Activated CD4-positive, alpha-beta T cell treated with anti-CD3 and anti-CD28 coated beads, Interleukin-10, Interleukin-2, amounts not matched to agents 100 ng/mL and 50 ng/mL, durations not matched to agents 16 hours and 8 hours (primary cell): ENCODE measurements at places on chromosomes 11 and 22.
A peak's percentile ranks its signal among the peaks of the same experiment; 100 is the strongest.

- no peak for DNase-seq
These were observed 76.8 kb upstream of the VPREB1 start for GRCh38 chr22:22167791-22168189.

DNA sequence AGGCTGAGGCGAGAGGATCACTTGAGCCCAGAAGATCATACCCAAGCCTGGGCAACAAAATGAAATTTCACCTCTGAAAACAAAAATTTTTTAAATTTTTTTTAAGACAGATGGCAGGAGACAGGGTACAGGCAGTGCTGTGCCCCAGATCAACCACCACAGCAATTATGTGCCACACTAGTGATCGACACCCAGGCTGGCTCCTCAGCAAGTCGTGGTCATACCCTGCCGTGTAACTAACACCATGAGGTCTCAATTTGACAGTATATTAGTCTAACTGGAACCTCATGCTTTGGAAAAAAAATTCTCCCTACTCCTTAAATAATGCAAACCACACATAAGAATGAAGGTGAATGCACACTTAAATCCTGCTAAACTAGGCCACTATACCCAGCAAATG is 8.3 kb downstream of the SF3A1 start:
- peak; percentile 62 for DNase-seq

DNA sequence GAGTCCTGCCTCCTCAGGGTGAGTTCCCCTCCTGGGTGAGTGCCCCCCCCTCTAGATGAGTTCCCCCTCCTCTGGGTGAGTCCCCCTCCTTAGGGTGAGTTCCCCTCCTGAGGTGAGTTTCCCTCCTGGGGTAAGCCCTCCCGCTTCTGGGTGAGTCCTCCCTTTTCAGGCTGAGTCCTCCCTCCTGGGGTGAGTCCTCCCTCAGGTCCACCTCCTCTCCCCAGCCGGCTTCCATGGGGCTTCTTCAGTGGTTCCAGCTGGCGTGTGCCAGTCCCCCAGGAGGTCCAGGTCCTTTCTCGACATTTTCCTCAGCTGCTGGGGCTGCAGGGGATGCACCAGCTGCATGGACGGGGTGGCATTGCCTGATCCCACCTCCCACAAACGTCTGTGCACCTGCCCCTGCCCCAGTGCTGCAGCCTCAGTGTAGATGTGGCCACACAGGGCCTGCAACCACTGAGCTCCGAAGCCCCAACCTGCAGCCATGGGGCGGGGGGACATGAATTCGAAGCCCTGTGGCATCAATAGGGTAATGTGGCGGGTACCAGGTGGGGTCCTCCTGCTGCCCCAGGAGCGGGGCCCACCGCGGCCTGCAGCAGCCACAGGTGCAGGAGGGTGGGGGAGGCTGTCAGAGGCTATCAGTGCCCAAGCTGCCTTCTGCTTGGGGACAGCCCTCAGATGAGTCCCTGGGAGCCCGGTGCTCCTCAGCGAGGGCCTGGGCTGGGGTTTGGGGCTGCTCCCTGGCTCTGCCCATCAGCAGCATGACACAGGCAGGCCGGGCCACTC is 101.3 kb upstream of the FGF3 start:
- no peak for DNase-seq

GRCh38 chr11:65915101-65915820 is 3.6 kb downstream of the C11orf68 start:
- DNase-seq, result no peak

GRCh38 chr11:8732324-8732670 is 49.7 kb downstream of the RPL27A start:
- DNase-seq, result no peak

DNA sequence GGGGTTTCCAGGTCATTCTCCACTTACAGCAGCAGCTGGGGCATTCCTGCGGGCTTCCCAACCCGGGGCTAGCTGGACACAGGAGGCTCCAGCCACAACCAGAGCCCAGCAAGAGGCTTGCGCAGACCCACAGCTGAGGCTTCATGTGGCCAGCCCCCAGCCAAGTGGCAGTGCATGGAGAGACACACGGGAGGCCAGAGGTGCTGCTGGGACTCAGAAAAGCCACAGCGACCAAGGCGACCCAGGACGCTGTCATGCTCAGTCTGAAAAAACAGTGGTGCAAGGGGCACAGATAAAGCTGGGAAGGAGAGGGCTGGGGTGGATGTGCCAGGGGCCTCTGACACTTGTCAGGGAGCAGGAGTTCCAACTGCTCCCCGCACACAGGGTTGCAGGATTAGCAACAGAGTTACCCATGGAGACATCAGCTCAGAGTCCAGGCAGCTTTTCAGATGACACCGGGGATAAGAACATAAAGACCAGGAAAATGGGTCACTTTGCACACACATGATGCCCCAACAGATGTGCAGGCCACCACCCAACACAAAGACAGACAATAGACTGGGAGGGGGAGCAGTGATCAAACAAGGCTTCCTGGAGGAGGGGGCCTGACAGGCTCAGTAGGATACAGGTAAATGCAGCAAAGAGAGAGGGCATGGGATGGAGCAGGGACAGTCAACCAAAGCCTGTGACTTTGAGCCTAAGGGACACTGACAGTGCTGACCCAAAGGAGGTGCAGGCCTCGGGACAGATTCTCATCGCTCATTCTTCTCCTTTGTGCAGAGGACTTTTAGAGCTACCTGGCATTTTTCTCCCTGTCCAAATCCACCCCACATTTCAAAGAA is 6.9 kb upstream of the NEAT1 start:
- DNase-seq, result no peak

DNA sequence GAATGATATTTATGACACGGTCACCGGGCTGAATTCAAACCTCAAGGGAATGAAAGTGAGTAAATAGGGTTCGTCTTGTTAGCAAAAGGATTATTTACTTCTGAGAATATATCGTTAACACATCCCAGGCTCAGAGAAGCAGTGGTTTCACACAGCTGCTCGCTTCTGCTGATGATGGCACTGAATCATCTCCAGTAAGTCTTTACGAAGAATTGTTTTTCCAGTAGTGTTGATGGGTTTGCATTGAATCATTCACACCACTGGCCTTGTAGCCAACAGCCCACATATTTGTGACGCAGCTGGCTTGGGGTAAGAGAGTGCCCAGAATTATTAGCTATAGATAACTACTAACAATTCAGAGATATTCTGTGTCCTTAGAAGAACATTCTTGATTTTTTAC is 236.3 kb downstream of the CADM1 start:
- peak; percentile 1 for DNase-seq

GRCh38 chr22:21445437-21446127 is 21.6 kb upstream of the TMEM191C start:
- DNase-seq, result no peak

- no peak for DNase-seq
These were observed 9.7 kb upstream of the CENATAC start for GRCh38 chr11:118988280-118988679.

GRCh38 chr11:118652681-118653181 is 26.7 kb downstream of the TREH start:
- no peak for DNase-seq

GRCh38 chr11:36364551-36365325 is 68.7 kb downstream of the PRR5L start:
- DNase-seq, result no peak

DNA sequence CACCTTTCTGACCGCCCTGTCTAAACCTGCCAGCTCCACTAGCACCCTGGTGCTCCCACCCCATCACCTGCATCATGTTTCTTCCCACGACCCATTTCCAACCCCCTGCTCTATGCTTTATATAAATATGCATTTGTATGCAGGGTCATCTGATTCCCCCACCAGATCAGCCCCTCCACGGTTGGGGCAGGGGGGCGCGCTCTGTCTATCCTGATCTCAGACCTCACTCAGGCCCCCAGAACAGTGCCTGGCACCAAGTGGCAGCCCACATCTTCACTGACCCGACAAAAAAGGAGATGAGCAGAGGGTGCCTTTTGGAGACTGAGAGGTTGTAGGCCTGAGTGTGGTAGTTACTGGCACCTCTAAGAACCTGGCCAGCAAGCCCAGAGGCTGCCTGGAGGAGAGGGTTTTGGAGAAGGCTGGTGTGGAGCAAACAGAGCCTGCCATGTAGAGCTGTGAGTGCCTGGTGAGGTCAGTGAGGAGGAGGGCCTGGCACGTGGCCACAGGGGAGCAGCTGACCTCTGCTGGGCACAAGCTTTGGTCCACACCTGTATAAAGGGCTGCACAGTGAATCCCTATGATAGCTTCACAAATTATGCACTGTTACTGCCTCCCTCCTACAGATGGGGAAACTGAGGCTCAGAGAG is 86.3 kb upstream of the RTL6 start:
- no peak for DNase-seq

- no peak for DNase-seq
These were observed 14.7 kb upstream of the TAB1 start for GRCh38 chr22:39384750-39385480.

- DNase-seq, result no peak
These were observed 1150.6 kb upstream of the RAG2 start for GRCh38 chr11:37748641-37749040.

GRCh38 chr11:120565466-120566155 is 54.1 kb downstream of the GRIK4 start:
- DNase-seq, result no peak

DNA sequence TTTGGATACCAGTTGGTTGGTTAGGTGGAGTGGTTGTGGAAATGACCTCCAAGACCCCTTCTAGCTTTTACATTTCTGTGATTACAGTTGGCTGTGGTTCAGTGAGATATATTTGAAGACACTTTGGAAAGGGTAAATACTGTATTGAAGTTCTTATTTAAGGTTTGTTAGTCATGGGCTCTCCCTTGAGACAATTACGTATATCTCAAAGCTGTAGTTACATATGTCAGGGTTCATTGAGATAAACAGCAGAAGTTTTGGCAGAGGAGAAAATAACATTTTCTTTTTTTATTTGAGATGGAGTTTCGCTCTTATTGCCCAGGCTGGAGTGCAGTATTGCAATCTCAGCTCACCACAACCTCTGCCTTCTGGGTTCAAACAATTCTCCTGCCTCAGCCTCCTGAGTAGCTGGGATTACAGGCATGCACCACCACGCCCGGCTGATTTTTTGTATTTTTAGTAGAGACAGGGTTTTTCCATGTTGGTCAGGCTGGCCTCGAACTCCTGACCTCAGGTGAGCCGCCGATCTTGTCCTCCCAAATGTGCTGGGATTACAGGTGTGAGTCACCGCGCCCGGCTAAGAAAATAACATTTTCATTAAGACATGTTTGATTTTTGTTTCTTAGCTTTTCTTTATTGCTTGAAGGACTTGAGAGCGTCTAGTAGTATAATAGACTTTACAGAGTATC is 1.9 kb downstream of the RNF121 start:
- no peak for DNase-seq

DNA sequence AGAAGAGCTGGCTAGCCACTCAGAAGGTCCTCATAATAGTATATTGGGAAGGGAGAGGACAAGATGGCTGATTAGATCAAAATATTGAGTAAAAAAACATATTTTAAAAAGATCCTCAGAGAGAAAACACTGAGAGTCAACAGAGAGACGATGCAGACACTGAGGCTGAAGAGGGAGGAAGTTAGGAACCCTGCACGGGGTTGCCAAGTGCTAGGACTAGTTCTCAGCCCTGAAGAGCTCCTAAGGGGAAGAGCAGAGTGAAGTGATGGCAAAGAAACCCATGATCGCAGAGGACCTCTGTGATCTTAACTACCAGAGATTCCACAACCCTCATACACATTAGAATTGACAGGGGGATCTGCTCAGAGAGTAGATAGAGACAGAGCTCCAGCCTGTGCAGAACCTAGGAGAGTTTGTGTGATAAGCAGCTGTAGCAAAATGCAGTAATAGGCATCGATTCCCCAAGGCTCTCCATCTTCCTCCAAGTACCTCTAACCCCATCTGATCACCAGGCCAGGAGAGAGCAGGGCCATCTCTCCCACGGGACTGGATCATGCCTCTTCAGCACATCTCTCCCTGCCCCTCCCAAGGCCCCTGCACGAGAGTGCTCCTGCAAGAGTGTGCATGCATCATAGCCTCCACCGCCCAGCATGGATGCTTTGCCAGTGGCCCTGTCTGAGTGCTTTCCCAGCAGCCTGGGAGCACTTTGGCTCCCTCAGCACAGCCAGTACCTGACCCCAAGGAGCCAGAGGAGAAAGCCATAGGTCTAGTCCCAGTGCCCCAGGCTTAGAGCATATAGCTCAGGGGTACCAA is 41.2 kb upstream of the ARL14EP start:
- DNase-seq, result no peak

DNA sequence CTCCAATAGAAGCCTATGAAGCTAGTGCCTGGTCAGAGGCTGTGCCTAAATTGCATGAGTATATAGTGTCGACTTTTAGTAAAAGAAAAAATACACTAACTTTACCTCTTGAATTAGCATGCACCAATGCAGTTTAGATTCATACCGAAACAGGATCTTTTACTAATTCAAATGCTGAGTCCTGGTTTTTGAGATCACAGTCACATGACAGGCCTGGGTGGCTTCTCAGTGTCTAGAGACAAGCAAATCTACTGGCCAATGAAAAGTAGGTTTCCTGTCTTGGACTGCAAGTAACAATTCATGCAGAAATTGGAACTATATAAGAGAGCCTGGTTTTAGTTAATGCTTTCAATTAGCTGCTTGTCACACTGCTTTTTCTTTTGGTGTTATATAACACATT is 7.2 kb downstream of the ARHGEF12 start:
- peak; percentile 63 for DNase-seq

DNA sequence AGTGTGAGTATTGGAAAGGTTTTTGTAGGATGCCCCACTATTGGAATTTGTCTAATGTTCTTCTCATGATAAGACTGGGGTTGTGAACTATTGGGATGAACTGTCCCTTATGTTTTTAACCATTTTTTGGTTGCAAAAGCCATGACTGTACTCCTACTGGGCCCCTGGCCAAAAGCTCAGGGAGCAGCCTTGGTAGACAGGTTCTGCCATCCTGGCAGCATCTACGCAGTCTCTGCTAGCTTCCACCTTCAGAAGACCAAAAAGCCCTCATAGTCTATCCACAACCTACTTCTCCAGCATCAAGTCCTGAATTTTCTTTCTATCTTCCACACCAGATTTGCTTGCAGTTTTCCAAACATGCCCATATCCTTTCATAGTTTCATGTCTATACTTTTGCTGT is 211.8 kb downstream of the TENM4 start:
- DNase-seq, result no peak

GRCh38 chr11:122584670-122585069 is 70.9 kb upstream of the UBASH3B start:
- no peak for DNase-seq

DNA sequence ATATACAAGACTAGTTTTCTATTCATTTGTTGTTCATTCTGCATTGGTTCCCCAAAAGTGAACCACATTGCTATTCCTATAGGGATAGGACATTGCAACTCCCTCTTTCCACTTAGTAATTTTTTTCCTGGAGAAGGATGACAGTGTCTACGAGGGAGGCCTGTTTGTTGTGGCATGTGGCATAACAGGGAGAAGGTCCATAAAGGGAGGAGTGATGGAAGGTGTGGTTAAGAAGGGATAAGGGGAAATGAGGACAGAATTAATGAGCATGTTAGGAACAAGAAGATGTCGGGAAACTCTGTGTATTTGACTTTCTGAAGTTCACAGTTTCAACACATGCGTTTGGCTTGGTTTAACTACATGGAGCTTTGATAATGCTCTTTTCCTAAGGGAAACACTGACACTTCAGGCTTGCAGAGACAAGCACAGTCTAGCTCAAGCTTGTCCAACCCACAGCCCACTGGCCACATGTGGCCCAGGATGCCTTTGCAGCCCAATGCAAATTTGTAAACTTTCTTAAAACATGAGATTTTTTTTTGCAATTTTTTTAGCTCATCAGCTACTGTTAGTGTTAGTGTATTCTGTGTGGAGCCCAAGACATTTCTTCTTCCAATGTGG is 149.7 kb downstream of the TRPC6 start:
- DNase-seq, result no peak

- no peak for DNase-seq
These were observed 3.7 kb upstream of the APLNR start for GRCh38 chr11:57240757-57241156.

- no peak for DNase-seq
These were observed 333.5 kb upstream of the PITPNB start for GRCh38 chr22:28252539-28252938.

GRCh38 chr11:61905067-61905696 is 12.2 kb downstream of the RAB3IL1 start:
- DNase-seq, result no peak
